ENCODE measurements at places on chromosomes 4 and X.

GRCh38 chr4:54281054-54281766 is 52.1 kb downstream of the PDGFRA start:
- DNase-seq: no peak

DNA sequence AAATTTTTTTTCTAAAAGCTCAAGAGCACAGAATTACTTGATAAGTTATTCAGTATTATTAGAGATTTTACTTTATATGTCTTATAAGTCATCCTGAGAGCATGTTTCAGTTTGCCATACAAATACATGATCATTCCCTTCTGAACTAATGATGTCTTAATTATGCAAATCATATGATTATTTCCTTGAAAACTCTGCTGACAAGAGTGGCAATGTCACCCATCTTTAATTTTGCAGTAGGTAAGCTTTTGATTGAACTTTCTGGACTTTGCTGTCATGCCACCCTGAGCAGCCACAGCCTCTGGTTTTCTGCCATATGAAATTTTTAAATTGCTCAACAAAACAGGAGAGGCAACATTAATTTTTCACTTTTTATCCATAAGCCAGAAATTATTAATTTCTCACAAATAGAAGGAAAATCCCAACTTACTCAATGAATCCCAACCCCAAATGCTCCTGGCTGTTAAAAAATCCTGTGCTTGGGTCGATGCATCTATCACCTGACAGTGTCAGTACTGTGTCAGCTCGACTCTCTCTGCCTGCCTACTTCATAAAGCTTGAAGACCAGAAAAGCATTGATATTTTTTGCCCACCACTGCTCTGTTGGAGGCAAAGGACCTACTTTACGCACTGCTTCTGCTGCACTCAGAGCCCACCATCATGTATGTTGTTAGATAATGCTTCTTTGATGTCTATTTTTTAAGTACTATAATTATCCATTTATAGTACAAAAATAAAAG is 11.6 kb upstream of the HADH start:
- no peak for DNase-seq

- no peak for DNase-seq
Measured at GRCh38 chrX:40809210-40809609, 73.9 kb upstream of the MED14 start.

GRCh38 chr4:143512978-143513313 is 556 bp upstream of the SMARCA5 start:
- no peak for DNase-seq

DNA sequence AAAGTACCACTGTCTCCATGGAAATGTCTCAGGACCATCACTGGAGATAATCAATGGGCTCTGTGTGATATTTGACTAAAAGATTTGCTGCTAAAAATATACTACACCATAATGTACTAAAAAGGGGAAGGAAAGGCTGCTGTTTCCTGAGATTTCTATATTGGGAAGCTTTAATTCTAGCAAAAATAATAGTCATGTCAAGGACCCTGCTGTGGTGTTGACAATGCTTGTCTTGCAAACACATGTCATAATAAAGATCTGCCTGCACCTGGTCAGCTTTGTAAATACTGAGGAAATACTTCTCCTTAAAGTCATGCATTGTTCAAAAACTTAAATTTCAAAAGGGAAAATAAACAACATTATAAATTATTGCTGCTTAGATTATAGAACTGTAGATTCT is 417.9 kb downstream of the GPM6A start:
- no peak for DNase-seq

DNA sequence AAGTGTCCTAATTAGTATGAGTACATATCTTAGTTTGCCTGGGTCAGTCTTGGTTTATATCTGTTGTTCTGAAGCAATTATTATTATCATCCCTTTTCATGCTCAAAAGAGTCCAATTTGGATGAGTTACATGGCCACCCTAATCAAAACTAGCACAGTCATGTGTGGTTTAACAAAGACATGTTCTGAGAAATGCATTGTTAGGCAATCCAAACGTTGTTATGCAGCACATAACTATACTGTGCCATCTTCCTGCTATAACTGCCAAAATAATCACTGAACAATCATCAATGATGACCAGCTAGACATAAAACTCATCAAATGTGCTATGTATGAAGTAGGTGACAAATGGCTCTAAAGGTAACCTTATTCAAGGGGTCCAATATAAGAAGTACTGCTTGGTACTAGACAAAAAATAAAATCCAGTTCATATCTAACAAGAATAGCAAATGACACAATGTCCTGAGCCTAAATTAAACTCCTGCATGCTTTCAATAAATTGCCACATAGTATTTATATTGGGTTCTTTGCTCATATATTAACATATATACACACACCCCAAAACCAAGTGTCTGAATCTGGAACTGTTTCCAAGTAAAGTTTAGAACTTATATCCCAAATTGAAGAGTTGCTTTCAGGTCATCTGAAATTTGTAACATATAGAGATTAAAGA is 41.9 kb downstream of the CNOT6L start:
- DNase-seq: peak; percentile 49

DNA sequence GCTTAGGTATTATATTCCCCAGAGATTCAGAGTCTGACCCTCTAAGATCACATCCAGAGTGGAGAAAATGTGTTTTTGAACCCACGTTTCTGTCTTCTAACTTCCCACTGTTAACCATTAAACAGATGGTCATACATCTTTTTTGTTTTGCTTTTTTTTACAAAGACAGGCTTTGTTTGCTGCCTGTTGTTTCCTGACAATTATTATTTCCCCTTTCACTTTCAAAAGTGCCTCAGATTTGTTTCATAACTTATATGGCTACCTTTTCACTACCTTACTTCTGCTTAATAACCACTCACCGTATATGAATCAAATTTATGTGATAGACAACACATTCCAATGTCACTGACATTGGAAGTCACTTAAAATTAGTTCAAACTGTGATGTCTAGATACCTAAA is 142.2 kb downstream of the HS3ST1 start:
- no peak for DNase-seq

- no peak for DNase-seq
Measured at GRCh38 chrX:154125391-154126040, 18.5 kb upstream of the OPN1LW start.

DNA sequence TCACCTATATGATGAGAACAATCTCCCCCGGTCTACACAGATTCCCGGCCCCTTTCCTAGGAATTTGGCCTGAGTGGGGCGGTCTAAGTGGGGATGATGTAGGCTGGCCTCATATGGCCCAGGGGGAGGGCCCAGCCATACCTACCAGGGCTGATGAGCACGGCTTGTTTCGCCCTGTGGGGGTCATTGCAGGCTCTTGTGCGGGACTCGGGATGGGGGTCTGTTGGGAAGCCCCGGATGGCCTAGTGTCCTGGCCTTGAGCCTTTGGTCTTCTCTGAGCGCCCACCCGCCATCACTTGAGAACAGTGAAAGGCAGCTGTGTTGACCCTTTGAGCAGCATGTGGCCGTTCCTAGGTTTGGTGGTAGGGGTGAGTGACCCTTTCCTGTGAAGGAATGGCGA is 4.8 kb upstream of the CTAG2 start:
- no peak for DNase-seq

GRCh38 chr4:17723648-17724047 is 57.8 kb downstream of the FAM184B start:
- no peak for DNase-seq

DNA sequence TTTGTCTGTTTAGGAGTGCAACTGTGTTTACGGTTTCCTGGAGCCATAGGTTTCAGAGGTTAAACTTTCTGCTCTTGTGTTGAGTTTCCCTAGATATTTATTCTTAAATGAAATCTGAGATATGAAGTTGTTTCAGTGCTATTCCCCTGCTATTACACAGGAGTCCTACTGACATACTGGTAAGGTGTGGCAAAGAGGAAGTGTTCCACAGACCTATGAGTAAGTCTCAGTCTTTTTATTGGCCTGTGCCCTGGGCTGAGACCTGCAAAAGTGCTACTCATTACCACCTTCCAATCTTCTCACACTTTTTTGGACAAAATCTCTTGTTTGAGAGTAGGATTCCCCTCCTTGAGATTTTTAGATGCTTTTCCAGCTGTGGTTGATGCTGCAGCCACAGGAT is 35.6 kb upstream of the MAGEA8 start:
- DNase-seq: no peak

DNA sequence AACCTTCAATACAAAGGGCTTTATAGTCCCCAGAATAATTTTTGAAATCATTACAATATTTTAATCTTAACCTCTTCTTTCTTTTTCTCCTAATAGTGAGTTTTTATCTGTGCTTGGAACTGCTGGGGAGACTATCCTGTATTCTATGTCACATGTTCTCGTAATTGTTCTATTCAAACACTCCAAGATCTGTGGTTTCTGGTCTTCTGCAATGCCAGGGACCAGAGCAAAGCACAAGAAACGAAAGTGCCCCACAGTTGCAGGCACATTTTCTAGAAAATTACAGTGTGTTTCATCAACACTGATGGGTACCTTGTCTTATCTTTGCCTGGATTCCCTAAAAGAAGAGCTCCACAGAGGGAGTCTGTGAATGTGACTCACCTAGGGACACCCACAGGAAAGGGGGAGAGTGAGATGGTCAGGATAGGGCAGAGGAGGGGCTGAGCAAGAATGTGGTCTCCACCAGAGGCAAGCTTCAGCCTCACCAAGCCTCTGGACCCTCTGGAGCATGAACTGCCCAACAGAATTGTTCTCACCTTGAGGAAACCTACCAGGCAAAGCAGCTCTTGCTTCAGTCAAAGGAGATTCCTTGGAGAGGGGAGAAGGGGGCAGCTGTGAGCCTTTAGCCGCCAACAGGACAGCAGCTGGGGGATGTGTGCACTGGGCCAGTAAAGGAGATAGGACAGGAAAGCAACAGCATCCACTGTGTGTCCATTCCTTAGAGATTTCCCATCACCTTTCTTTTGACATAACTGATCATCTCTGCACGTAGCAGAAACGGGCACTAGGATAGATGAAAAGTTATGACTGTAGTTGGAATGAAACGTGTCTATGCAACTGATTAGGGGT is 25.9 kb downstream of the UNC5C start:
- no peak for DNase-seq

DNA sequence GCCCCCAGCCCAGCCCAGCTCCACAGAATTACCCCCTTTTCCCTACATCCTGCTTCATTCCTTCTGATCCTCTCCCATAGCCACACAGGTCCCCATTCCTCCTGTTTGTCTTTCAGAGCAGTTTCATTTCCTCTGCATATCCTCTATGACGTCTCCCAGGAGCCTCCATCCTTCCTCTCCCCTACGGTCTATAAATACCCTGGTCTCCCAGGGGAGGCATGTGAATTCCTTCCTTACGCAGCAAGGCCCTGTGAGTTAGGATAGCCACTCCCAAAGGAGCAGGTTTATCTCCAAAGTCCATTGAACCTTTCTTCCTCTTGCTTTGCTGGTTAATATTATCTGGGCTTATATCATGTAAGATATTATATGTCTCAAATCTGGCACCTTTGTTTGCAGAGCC is 8.4 kb upstream of the APLN start:
- no peak for DNase-seq

DNA sequence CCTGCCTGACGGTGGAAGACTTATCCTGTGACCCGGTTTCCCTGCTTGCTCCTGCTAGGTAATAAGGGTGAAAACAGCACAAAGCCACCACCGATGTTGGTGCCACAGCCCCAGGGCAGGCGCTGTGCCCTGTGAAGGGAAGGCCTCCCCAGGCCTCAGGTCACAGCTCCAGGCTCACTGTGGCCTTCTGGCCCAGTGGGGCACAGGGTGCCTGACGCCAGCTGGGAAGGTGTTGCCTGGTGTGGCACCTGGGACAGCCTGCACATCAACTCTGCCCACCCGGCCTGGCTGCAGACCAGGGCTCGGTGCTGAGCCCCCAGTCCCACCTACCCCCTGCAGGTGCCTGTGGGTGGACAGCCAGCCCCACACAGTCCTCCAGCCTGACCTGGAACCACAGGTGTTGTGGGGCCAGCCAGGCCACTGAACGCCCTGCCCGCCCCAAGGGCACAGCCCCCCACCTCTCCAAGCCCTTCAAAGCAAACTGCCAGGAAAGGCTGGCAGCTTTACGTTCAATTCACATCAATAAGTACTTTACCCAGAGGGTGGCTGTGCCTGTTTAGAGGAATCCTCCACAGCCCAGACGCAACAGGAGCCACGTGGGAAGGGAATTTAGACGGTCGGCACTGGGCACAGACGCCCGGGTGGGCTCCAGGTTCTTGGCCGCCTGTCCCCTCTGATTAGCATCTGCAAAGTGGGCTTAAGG is 54.3 kb downstream of the ZFYVE28 start:
- no peak for DNase-seq

DNA sequence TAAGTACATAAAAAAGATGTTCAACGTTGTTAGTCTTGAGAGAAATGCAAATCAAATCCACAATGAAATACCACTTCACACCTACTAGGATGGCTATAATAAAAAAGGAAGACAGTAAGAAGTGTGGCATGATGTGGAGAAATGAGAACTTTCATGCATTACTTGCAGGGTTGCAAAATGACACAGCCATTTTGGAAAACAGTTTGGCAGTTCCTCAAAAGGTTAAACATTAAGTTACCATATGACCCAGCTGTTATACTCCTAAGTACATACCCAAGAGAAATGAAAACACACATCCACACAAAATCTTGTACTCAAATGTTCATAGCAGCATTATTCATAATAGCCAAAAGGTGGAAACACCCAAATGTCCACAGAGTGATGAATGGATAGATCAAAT is 25.8 kb upstream of the LIMCH1 start:
- DNase-seq: no peak

DNA sequence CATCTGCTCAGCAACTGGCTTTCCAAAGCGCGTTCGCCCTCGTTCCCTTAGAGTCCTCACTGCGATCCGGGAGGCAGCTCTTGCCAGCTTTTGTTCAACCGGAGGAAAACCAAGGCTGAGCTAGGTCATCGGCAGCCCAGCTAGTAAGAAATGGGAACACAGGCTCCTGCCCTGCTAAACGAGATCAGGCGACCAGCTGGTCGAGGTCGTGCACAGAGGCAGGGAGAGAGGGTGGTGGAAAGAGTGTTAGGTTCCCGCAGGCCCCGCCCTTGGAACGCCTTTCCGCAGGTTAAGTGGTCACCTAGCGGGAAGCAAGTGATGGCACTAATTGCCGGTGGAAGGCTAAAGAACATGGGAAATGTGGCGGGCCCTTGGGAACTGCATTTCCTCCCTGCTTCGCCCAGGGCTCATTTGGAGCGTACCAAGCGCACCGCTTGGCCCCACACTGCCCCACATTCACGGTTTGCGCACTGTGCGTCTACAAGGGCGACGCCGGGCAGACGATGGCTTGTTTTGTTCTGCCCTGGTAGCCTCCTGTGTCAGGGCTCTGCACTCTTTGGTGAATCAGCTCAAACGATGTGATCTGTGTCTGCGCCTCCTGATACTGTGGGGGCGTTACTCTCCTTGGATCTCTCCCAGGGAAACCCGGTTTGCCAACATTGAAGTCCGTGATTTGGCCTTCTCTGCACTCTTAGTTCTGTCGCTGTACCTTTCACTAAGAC is 7.2 kb upstream of the PRDM8 start:
- DNase-seq: no peak

GRCh38 chrX:74423289-74423998 is 2.2 kb downstream of the SLC16A2 start:
- DNase-seq: no peak

- no peak for DNase-seq
Measured at GRCh38 chr4:121324331-121324730, 56.5 kb downstream of the QRFPR start.
